ENCODE measurements at places on chromosomes 16 and 17. TPM values are rescaled to one million over a fixed set of nuclear protein-coding genes. Genes with fewer than 3 reads are reported as not detected.

GRCh38 chr17:10036511-10037061 lies 131.5 kb upstream of the RCVRN start:
- H3K4me1 ChIP-seq = peaks cover 52% of the 10 kb centered on the region
- H3K27me3 ChIP-seq = no peaks in the 10 kb centered on the region
- H3K36me3 ChIP-seq = no peaks in the 10 kb centered on the region
- DNase-seq = peak; percentile 87
- H3K4me3 ChIP-seq = no peak overlapping the region

Gene EPX
- total RNA-seq = 2.2 TPM

DNA sequence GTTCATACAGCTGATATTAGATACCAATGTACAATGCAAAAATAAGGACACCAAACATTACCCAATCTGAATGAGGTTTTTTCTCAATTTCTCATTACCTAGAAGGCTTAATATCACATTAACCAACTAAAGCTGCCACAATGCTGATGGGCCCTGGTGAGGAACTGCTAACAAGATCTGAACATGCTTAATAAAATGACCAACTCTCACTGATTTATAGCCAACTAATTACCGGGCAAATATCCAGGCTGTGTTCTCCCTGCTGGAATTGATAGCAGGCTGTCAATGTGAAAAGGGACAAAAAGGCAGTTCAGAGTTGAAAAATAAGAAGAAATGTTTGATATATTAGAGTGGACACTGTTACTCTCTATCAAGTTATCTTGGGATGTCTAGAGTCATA lies 124.6 kb downstream of the TOX3 start:
- H3K27me3 ChIP-seq = no peaks in the 10 kb centered on the region
- no peak for DNase-seq
- H3K27ac ChIP-seq = no peak overlapping the region
- H3K36me3 ChIP-seq = no peaks in the 10 kb centered on the region

Gene KCNH6
- not detected for total RNA-seq

Gene KRTAP4-1
- total RNA-seq = not detected

Gene GGT6
- not detected for total RNA-seq

DNA sequence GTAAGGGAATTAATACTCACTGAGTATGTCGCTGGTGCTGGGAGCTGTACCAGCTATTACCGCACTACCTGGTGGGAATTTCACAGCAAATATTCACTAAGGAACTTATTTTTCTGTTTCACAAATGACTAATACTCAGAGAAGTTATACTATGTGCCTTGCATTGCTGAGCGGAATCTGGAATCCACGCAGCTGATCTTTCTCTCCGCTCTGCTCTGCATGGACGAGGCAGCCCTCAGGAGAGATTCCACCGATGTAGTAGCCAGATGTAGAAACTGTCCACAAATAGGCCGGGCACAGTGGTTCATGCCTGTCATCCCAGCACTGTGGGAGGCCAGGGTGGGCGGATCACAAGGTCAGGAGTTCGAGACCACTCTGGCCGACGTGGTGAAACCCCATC lies 17.1 kb downstream of the NME3 start:
- no peak overlapping the region for H3K27ac ChIP-seq
- no peak overlapping the region for H3K4me3 ChIP-seq
- H3K27me3 ChIP-seq = no peaks in the 10 kb centered on the region
- H3K36me3 ChIP-seq = peaks cover 97% of the 10 kb centered on the region

GRCh38 chr16:80065541-80065940 lies 465.0 kb upstream of the MAF start:
- no peak for DNase-seq
- no peaks in the 10 kb centered on the region for H3K27me3 ChIP-seq
- H3K36me3 ChIP-seq = no peaks in the 10 kb centered on the region
- H3K4me1 ChIP-seq = no peaks in the 10 kb centered on the region

DNA sequence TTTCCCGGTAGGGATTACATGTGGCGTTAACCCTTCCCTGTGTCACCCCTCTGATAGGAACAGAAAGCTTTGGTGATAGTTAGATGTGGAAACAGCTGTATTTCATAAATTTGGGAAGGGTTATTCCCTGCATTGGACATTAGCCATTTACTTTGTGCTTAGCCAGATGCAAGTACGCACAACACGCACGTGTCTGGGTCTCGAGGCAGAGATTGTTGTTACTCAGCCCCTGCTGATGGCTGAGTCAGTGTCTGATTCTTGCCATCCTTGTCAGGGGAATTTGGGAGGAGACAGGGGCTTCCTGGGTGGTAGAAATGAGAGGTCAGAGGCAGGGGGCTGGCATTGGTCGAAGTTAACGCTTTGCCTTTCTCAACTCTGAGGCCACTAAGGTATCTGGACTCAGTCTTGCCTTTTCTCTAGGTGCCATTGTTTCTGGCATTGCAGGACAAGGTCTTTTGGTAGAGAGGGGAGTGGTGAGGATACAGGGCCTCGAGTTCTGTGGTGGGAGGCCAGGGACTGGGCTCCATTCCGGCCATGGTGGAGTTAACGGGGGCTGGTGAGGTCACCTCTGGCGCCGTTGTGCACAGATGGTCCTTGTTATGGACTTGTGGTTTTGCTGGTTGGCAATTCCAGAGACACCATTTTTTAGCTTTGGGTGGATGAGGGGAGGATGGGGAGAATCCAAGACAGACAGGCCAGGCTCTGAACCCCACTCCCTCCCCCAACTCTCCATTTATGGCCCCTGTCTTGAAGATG lies 8.2 kb downstream of the MMP2 start:
- no peaks in the 10 kb centered on the region for H3K36me3 ChIP-seq
- H3K27me3 ChIP-seq = no peaks in the 10 kb centered on the region
- no peak overlapping the region for H3K4me3 ChIP-seq
- H3K27ac ChIP-seq = no peak overlapping the region
- H3K4me1 ChIP-seq = no peaks in the 10 kb centered on the region

DNA sequence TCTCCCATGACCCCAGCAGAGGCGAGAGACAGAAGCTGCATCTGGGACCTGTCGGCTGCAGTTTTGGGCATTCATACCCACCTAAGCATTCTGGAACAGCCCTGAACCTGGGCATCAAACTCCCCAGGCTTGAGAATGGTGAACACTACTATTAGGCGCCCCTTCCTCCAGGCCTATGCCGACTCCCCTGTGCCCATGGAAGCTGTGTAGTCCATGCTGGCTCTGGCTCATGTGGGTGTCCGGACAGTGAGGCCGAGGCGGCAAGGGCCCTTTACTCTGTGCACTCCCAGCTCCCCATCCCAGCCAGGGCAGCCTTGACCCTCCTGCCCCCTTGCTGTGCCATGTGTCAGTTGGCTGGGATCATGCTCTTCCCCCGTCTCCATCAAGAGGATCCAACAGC lies 89.0 kb upstream of the TOB1 start:
- H3K4me3 ChIP-seq = no peak overlapping the region
- no peak for DNase-seq
- peaks cover 60% of the 10 kb centered on the region for H3K4me1 ChIP-seq
- H3K36me3 ChIP-seq = no peaks in the 10 kb centered on the region

- no peak overlapping the region for H3K4me3 ChIP-seq
These were observed 3.8 kb downstream of the PLD2 start for GRCh38 chr17:4810696-4811290.

DNA sequence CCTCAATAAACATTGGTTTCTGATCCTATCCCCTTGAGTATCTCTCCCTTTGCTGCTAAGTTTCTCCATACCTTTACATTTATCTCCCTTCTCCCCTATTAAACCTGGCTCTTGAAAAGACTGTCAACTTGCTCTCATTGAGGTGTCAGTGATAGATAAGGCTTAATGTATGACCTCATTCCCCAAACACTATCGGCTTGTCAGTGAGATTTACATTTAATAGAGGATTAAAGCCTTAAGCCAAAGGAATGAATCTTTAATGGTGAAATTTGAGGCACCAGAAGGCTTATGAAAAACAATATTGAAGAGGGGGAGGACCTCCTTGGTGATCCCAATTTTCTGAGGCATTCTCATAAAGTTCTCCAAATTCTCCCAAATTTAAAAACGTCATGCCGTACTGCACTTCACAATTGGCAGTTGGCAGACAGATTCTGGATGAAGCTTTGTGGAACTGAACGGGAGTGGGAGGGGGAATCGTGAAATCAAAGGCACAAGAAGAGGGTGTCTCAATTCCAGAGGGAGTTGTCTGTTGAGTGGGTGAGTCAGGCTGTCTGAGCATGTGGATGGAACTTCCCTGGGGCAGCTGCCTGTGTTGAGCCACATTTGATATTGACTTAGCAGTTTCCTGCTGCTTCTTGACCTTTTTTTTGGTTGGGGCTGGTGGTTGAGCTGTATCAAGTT lies 478.8 kb downstream of the NPIPA7 start:
- DNase-seq = no peak
- H3K4me3 ChIP-seq = no peak overlapping the region
- no peaks in the 10 kb centered on the region for H3K36me3 ChIP-seq
- H3K27ac ChIP-seq = no peak overlapping the region
- no peaks in the 10 kb centered on the region for H3K4me1 ChIP-seq
- H3K27me3 ChIP-seq = no peaks in the 10 kb centered on the region

Gene CD300E
- total RNA-seq = 15.0 TPM

Gene NEK8
- total RNA-seq = 17.6 TPM

DNA sequence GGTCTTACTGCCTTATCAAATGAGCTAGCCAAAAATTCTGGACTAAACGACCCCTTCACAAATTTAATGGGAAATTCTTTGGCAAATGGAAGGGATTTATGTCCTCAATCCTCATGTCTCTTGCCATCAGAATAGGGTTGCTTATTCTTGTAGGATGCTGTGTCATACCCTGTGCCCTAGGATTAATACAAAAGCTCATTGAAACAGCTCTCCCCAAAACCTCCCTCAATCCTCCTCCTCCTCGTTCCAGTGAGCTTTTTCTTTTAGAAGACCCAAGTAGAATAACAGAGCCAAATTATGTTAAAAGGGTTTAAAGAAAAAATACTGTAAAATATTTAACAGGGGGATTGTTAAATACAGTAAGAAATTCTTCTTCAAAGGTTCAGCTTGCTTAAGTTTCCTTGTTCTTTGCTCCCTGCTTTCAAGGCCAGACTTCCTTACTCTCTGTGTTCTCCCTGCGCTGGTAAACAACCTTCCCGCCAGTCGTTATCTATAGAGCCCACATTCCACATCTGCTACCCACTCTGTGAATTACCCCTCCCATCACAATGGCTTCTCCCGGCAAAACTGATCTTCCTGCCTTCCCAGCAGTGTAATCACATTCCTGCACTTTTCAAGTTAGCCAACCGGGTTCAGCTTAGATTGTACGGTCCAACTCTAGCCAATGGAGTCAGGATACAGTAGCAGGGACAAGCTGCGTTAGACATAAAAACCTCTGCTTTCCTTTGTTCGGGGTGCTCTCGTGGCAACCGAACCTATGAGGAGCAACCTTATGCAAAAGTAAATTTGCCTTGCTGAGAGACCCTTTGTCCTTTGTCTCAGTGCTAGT lies 9.7 kb downstream of the HPR start:
- no peaks in the 10 kb centered on the region for H3K27me3 ChIP-seq
- no peak overlapping the region for H3K27ac ChIP-seq

Gene PRDM7
- not detected for total RNA-seq

GRCh38 chr16:49183911-49184310 lies 97.7 kb downstream of the CBLN1 start:
- H3K27me3 ChIP-seq = peaks cover 8% of the 10 kb centered on the region
- no peak for DNase-seq
- H3K36me3 ChIP-seq = no peaks in the 10 kb centered on the region
- H3K4me1 ChIP-seq = no peaks in the 10 kb centered on the region

Gene FLYWCH1
- 57.0 TPM for total RNA-seq

Gene NLRC3
- 23.5 TPM for total RNA-seq

Gene HOXB8
- not detected for total RNA-seq

- DNase-seq = no peak
- H3K27me3 ChIP-seq = no peaks in the 10 kb centered on the region
- no peak overlapping the region for H3K27ac ChIP-seq
- H3K36me3 ChIP-seq = peaks cover 92% of the 10 kb centered on the region
- H3K4me3 ChIP-seq = no peak overlapping the region
- H3K4me1 ChIP-seq = peaks cover 4% of the 10 kb centered on the region
These were observed 10.7 kb upstream of the CISD3 start for GRCh38 chr17:38719289-38719942.

GRCh38 chr16:50694206-50694605 lies 800 bp downstream of the NOD2 start:
- no peak for DNase-seq
- H3K4me3 ChIP-seq = peak overlapping the region; percentile 25
- peaks cover 50% of the 10 kb centered on the region for H3K4me1 ChIP-seq
- H3K27me3 ChIP-seq = no peaks in the 10 kb centered on the region
- H3K27ac ChIP-seq = peak overlapping the region; percentile 92

Gene C17orf67
- 3.1 TPM for total RNA-seq

DNA sequence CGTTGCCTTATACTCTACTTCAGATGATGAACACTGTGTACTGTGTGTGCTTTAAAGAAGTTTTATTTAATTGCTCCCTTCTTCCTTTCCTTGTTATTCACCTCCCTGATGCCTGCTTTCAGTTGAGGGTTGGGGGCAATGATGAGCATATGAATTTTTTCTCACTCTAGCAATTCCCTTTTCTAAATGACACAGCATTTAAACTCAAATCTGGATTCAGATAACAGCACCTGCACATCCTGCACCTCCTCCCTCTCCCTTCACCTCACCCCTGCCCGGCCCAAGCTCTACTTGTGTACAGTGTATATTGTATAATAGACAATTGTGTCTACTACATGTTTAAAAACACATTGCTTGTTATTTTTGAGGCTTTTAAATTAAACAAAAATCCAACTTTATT lies 13.0 kb upstream of the PNPO start:
- peaks cover 2% of the 10 kb centered on the region for H3K36me3 ChIP-seq
- no peak overlapping the region for H3K27ac ChIP-seq
- no peaks in the 10 kb centered on the region for H3K4me1 ChIP-seq
- no peaks in the 10 kb centered on the region for H3K27me3 ChIP-seq

GRCh38 chr17:81261096-81261495 lies 22.0 kb downstream of the NDUFAF8 start:
- no peak overlapping the region for H3K27ac ChIP-seq
- H3K36me3 ChIP-seq = peaks cover 100% of the 10 kb centered on the region

Gene HLF
- total RNA-seq = 18.7 TPM

Gene CNEP1R1
- 34.2 TPM for total RNA-seq

DNA sequence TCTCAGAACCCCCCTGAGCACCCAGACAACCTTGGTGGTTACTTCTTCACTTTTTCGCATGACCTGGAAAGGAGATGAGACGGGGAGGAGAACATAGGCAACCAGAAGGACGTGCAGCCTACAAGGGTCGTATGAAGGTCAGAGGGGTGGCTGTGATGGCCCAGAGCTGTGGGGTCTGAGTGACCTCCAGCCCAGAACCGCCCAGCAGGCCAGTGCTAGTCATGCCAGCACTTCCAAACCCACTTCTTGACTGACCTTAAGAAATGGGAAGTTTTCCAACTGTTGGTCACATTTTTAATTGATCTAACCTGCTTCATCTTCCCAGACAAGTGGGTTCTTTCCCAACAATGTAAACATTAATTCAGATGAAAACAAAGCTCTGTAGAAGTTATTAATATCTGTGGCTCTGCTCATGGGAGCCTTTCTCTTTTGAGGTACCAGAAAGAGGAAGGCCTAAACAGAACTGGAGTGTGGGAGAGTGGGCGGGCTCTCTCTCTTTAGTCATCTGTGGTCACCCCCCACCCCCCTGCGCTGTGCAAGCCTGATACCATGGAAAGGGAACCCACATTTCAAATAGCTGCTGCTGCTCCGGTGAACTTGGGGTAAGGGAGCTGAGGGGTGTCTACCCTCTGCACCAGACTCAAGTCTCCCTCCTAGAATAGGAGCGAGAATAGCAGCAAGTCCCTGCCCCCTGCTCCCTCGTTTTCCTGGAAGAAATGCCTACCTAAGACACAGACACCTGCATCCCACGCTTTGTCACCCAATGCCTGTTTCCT lies 101.6 kb downstream of the RAB11FIP4 start:
- H3K36me3 ChIP-seq = no peaks in the 10 kb centered on the region
- H3K27ac ChIP-seq = peak overlapping the region; percentile 92
- H3K4me1 ChIP-seq = peaks cover 88% of the 10 kb centered on the region
- no peak overlapping the region for H3K4me3 ChIP-seq
- DNase-seq = peak; percentile 90
- H3K27me3 ChIP-seq = peaks cover 3% of the 10 kb centered on the region

- H3K27me3 ChIP-seq = no peaks in the 10 kb centered on the region
- no peak within 1 kb of the TSS for H3K4me3 ChIP-seq
- H3K27ac ChIP-seq = peak within 1 kb of the TSS; percentile 43
- H3K36me3 ChIP-seq = no peaks in the 10 kb centered on the region
These were observed at the start of gene CAPNS2 for GRCh38 chr16:55566432-55567175. TSS of gene CAPNS2 (plus strand) at chr16:55566684. CDS start at chr16:55566757, 73 bp downstream.

Data from spleen (tissue), 13 donors.